ENCODE measurements at places on chromosomes 16 and 17. TPM values are rescaled to one million over a fixed set of nuclear protein-coding genes. Genes with fewer than 3 reads are reported as not detected.

CD79B gene
- 31.4 TPM for total RNA-seq

HEXIM2 gene
- 3.6 TPM for total RNA-seq

ARL5C gene
- total RNA-seq, result not detected

KRT24 gene
- total RNA-seq, result not detected

DNAH9 gene
- total RNA-seq, result not detected

TMEM114 gene
- total RNA-seq, result not detected

PLA2G10 gene
- not detected for total RNA-seq

ACAP1 gene
- total RNA-seq, result 723 TPM

NPEPPS gene
- total RNA-seq, result 118 TPM

RGS9 gene
- 0.81 TPM for total RNA-seq

SKAP1 gene
- total RNA-seq, result 196 TPM

MYO15B gene
- 117 TPM for total RNA-seq

CCR7 gene
- total RNA-seq, result 192 TPM

AURKB gene
- 3.7 TPM for total RNA-seq

FSCN2 gene
- 0.74 TPM for total RNA-seq

LDHD gene
- not detected for total RNA-seq

SDR42E1 gene
- 3.7 TPM for total RNA-seq

GNGT2 gene
- 1.5 TPM for total RNA-seq

KCNJ2 gene
- total RNA-seq, result 0.22 TPM

SRL gene
- total RNA-seq, result not detected

KRTAP4-1 gene
- not detected for total RNA-seq

RAPGEFL1 gene
- 4.5 TPM for total RNA-seq

ABCA3 gene
- total RNA-seq, result 5.1 TPM

CLDN7 gene
- not detected for total RNA-seq

All from CD4-positive, CD25-positive, alpha-beta regulatory T cell (primary cell).